ENCODE measurements at places on chromosomes 5 and 9. TPM values are rescaled to one million over a fixed set of nuclear protein-coding genes. Genes with fewer than 3 reads are reported as not detected.

The ZNF366 gene
- 20.5 TPM for total RNA-seq

The HMCN2 gene
- 46.7 TPM for total RNA-seq

- DNase-seq = no peak
These were observed 203.4 kb downstream of the EFNA5 start for GRCh38 chr5:107467137-107467932.

GRCh38 chr5:126878634-126879033 is 101.7 kb downstream of the LMNB1 start:
- no peak for DNase-seq

- DNase-seq = no peak
These were observed 63.9 kb downstream of the CDC14B start for GRCh38 chr9:96555567-96556386.

GRCh38 chr5:24547132-24547531 is 97.6 kb downstream of the CDH10 start:
- no peak for DNase-seq

DNA sequence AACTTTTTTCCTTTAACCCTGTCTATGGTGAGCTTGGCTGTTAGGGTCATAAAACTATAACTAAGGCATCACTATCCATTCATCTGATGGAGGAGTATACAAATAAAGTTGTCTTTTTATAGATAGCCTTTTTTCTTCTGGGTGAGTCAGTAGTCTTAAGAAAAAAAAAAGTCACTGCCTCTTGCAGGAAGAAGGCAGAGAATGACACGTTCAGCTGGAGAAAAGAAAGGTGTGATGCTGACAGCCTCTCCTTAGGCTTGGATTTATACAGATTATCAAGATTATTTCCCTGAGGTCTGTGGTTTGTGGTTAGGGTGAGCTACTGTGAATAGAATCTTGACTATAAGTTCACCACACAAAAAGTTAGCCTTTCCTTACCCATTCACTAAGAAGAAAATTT is 23.0 kb downstream of the EPB41L4B start:
- no peak for DNase-seq

DNA sequence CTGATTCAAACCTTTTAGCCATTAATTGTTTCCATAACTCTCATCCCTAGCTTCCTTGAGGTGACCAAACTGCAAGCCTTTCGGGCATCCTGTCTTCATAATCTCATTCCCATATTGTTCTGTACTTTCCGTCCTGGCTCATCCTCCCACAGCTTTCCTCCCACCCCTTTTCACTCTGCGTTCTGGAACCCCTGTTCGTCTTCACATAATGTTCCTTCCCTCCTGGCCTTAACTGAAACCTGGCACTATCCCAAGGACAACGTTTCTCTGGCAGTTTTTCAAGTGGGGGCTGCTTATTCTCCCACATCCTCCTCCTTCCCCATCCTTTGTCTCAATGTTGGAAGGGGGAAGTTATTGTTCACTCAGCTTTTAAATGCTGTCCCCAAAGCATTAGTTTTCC is 1.5 kb downstream of the ZNF189 start:
- DNase-seq = no peak

DNA sequence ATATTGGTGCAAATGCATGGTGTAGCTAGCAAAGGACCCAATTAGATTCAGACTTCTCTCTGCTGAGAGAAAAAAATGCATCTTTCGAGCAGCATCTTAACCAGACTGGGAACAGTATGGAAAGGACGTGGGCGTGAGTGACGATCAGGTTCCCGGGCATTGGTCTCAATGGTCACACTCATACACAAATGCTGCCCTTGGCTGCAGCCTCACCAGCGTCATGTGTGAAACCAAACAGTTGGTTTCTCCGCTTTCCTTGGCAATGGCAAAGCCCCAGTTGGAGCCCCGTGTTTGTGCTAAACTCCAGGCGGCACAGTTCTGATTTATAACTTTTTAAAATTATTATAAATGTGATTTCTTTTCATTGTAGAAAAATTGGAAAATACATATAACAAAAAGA is 237.8 kb downstream of the SEC61B start:
- DNase-seq = no peak
